ENCODE measurements at places on chromosomes 5 and 9.
A peak's percentile ranks its signal among the peaks of the same experiment; 100 is the strongest.

DNA sequence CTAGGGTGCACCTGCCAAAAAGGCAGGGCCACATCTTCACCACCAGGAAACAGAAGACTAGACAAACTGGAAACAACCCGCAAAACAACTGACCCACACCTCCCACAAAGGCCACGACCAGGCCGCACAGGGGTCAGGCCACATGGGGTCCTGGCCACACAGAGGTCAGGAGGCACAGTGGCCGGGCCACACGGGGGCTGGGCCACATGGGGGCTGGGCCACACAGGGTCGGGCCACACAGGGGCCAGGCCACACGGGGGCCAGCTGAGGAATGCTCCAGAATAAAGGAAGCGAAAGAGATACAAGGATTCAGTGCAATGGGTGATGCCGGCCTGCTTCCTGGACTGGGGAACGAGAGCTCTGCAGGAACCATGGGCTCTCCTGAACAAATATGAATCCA, 91.6 kb downstream of the OLFM1 start:
- DNase-seq: no peak

DNA sequence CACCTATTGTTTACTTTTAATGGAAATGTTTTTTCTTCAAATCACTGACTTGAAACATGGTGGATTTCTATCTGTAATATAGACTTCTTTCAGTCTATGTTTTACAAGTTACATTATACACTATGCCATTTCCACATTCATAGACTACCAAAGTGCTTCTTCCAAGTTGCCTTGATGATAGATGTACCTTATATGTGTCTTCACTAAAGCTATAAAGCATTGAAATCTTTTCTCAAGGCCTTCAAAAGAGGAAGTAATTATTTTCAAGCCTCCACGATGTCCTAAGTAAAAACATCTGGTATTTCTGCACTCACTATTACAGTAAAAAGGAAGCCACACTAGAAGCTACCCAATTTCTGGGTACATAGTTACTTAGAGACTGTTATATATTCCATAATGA, 113.3 kb downstream of the FGF10 start:
- no peak for DNase-seq

- DNase-seq: no peak
Observed at GRCh38 chr5:60821488-60822284, 22.4 kb downstream of the ELOVL7 start.

DNA sequence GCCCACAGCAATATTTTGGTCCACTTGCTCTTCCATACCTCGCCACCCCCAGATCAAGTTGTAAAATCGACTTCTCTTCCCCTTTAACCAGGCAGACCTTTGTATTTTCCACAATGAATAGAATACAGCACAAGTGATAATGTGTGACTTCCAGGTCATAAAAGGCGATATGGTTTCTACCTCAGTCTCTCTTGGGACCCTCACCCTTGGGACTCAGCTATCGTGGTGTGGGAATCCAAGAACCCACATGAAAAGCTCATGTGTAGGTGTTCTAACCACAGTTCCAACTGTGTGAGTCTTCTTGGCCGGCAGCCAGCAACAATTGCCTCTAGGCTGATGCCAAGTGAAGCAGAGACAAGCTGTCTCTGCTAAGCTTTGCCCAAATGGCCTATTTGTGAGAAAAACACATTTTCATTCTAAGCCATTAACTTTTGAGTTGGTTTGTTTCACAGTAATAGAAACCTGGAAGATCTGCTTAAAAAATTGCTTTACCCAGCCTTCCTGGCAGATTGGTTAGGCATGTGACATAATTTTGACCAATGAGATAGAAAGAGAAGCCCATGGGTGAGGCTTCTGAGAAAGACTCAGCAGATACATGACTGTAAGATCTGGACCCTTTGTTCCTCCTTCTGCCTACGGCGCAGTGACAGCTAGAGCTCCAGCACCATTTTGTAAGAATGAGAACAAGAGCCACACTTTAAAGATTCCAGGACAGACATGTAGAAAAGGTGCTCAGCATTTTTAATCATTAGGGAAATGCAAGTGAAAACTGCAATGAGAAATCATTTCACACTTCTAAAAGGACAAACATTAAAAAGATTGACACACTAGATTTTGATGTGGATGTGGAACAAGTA, 18.3 kb upstream of the MLLT3 start:
- peak; percentile 33 for DNase-seq

DNA sequence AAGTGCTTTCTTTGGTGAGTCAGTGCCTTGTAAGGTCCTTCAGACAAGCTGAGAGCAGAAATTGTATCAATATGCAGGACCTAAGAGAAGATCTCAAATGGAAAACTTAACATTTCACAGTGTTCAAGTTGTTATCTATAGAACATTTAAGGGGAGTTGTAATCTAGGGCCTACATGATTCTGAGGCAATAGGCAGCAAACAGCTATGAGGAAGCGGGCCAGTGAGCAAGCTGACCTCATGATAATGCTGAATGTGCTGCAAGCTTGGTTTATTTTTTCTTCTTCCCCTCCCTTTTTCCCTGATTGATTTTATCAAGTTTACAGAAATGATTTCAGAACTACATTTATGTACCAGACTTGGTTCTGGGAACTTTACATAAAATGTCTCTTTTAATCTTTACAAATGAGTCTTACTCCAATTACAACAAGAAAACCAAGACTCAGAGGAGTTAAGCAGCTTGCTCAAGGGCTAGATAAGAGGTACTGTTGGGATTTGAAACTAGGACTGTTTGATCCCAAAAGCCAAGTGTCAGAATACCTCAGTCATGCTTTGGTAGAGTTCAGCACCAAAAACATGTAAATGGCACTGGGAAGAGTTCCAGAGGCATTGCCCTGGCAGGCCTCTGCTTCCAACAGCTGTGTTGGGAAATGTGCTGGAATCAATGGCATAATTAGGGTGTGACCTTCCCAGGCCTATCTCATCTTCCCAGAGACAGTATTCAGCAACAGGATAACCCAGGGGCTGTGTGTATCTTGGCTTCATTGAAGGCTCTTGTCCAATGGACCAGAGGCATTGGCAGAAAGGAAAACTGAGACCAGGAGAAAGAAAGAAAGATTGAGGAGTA, 130.1 kb downstream of the LRRC70 start:
- no peak for DNase-seq

DNA sequence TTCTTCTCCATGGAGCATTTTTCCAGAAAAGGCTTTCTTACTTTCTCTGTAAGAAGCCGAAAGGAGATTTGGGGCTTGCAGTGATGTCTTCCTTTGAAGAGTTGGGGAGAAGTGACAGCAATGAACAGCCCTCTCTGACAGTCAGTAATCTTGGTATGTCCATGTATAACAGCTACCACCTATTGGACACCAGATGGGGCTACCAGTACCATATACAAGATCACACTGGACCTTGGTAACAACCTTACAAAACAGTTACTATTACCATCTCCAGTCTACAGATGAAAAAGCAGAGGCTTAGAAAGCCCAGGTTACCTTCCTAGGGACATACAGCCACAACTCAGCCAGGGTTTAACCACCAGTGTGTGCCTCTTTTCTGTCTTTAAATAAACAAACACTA, 272.7 kb upstream of the TRPC7 start:
- peak; percentile 44 for DNase-seq

Data from EH (cell line).